NCI-H1930 (cell line): ENCODE measurements at places on chromosomes 7 and 10.

GRCh38 chr10:101166430-101166829 is 35.3 kb downstream of the TLX1 start:
- DNase-seq: no peak

DNA sequence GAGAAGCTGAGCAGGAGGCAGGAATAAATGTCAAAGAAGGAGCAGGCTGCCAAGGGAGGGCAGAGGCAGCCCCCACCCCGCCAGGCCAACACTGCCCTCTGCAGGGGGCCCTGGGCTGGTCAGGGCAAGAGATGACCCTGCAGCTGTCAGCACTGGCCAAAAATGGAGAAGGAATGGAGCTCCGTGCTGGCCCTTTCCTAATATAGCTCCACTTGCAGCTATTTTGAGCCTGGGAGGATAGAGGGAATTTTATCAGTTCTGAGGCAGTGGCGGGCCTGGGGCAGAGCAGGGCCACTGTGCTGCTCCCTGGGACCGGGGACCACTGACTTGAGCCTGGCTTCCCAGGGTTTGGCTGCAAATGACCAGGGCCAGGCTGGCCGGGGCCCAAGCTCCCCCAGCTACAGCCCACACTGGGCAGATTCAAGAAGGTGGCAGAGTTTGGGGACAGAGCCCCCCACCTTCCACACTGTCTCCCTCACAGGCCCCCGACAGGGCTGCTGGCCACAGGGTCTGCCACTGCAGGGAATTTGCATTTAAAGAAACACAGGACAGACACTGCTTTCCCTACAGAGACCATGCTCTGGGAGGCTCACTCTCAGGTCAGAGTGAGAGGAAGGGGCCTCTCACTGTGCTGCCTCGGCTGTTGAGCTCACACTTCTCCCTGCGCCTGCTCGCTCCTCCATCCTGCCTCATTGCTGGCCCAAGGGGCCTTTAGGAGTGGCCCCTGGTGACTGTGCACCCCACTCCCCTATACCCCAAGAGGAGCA is 16.2 kb downstream of the LDB3 start:
- no peak for DNase-seq

DNA sequence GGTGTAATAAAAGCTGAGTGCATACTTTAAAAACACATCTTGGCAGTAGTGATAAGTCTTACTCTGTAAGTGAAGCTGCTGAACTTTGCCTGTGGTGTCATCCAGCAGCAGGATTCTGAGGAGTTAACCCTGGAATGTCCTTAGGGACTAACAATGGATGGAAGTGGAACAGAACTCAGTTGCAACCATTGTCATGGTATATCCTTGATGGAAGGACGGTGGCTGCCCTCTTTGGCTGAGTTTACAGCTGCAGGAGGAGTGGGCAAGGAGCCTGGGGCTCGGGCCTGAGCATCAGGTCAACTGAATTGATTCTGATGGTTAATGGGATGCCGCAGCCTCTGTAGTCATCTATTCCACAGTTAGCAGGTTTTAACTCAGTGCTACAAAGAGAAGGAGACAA is 56.2 kb downstream of the MRC1 start:
- DNase-seq: no peak

DNA sequence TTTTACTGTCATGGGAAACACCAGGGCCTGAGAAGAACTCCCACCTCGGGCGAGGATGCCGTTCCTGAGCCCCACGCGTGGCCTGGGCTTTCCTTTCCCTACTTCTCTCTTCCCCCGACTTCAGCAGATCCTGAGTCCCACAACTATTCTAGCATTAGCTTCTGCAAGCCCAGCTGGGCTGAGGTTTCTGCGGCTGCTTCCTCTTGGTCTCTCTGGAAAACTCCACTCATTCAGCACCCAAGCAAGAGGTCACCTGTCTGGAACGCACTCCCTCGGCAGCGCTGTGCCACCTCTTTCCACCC is 761 bp upstream of the DOCK1 start:
- DNase-seq: no peak

DNA sequence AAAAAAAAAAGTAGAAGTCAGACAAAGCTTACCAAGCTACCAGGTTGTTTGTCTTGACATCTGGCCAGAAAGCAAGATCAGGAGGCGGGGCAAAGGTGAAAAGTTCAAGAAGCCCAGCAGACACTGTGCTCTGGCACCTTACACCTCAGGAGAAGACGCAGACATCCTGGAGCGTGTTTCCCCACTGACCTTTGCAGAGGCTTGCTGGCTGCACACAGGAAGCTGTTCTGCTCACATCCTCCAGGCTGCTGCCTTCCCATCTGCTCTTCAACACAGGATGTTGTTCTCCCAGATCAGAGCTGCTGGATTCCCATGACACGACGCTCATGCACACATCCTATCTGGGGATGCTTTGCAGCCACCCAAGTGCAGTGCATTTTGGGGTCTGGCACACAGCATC is 174.4 kb upstream of the KIAA1217 start:
- DNase-seq: no peak

DNA sequence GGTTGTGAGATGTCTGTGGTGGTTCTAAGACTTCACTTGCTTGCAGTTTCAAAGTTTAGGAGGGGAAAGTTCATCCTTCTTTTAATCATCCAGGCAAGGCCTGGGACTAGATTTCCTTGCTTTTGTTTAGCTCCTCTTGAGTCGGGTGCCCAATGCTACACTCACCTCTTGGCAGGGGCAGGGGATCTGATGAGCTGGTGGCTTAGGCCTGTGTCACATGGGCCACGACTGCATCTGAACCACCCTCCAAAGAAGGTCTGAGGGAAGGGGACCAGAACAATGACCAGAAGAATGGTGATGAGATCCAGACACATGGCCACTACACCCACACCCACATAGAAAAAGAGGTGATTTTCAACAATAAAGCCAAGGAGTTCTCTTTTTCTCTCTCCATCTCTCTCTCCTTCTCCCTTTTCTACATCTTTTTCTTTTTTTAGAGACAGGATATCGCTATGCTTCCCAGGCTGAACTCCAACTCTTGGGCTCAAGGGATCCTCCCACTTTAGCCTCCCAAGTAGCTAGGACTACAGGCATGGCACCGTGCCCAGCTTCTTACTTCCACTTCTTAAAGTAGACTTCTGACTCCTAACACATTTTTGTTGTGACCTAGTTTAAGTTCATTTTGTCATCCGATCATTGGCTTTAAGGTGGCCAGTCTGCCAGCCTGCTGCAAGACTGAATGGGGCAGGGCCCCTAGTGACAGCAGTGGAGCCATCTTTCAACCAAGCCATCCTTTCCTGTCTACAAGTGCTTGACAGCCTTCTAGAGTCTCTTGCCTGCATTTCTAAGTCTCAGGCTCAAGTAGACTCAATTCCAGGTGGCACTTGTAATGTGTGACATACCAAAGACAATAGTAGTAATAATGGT is 350.9 kb downstream of the RNLS start:
- DNase-seq: no peak

DNA sequence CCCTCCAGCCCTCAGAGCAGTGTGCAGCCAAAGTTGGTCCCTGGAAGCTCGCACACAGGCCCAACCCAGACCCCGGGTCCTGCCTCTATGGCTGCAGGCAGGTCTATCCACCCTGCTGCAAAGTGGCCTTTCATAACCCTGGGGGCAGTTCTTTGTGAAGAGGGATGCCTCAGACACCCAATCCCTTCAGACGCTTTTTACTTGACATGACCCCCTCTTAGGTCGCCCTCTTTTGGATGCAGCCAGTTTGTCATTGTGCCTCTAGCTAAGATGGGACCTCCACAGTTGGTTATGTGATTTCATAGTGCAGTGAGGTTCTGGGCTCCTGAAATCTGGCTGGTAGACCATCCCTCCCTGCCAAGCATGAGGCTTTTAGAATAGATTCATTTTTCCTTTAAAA is 27.3 kb downstream of the SMKR1 start:
- DNase-seq: no peak

DNA sequence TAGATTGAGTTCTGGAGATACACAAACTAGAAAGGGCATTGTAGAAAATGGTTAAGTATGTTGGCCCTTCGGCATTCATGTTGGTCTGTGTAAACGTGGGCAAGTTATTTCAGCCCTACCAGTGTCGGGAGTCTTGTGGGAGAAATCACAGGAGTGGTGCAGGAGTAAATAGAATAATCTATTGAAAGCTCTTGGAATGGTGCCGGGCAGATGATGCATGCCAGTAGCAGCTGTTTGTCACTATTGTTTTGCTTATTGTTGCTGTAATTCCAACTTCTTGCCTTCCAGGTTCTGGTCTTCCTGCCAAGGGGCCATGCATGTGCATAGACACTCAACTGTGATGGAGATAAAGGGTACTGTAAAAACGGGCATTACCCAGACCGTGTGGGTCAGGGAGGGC is 259.4 kb downstream of the CAMK1D start:
- DNase-seq: no peak

DNA sequence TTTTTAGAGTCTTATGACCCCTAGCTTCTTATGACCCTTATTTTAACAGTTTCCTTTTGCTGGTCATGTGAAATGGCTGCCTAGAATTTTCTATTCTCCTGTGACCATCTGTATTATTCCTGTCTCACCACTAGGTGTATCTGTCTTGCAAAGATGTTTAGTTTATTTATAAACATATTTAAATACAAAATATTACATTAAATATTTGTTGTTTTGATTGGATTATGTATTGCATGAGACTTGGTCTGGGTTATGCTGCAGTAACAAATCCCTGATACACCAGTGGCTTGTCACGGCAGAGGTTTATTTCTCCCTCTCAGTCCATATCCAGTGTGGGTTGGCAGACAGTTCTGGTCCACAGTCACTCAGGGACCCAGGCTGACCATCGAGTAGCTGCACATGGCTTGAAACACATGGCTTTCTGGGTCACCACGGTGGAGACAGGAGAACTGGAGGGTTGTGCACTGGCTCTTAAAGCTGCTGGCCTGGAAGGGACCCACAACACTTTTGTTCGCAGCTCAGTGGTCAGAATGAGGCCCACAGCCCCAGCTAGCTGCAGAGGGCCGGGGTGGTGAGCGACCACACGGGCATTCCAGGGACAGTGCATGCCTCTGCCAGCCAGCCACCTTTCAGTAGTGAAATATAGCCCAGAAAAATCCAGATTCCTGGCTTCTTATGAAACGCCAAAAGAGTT is 7.4 kb downstream of the RASSF4 start:
- DNase-seq: no peak

- DNase-seq: no peak
These were observed at the start of gene LDB3 for GRCh38 chr10:86668297-86669165. LDB3 (plus strand) TSS chr10:86668511; CDS start chr10:86668692, 181 bp downstream.

- no peak for DNase-seq
These were observed 278.3 kb downstream of the ARL4A start for GRCh38 chr7:12965767-12966166.

- no peak for DNase-seq
These were observed 1106.0 kb upstream of the AUTS2 start for GRCh38 chr7:68492359-68492690.

DNA sequence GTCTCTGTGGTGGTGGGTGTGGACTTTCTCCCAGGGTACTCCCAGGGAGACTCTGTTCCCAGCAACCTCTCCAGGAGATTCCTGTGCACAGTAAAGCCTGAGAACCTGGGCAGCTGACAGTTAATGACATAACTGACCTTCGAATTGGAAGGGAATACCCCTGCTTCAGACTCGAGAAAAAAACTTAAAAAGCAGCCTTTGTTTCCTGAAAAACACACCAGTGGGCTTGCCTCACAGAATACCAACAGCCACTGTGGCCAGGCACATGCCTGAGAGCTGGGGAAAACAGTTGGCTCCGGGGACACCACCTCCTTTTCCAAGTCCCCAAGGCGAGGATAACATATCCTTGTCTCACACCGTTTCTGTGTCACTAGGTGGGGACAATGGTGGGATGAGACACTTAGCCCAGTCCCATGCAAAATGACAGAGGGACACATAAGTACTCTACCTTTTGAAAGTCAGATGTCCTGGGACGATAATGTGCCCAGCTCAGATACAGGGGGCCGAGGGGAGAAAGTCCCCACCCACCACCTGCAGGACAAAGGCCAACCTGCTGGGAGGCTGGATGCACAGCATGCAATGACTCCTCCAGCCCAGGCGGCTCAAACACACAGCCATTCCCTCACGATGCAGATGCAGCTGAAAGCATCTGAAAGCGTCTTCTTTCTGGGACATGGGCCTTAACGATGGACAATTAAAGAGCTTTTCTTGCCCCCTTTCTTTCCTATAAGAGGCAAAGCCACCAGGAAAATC is 65.6 kb downstream of the HIPK2 start:
- DNase-seq: no peak

- no peak for DNase-seq
These were observed 102.3 kb downstream of the CCDC7 start for GRCh38 chr10:32548208-32548607.

DNA sequence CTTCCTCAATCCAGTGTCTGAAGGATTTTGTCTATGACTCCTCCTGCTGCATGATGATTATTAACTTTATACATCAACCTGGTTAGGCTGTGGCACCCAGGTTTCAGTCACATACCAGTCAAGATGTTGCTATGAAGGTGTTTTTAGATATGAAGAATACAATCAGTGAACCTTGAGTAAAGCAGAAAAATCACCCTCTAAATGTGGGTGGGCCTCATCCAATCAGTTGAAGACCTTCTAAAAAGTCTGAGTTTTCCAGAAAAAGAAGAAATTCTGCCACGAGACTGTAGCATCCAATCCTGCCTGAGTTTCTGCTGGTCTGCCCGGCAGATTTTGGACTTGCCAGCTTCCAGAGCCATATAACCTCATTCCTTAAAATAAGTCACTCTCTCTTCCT is 126.1 kb upstream of the FRMD4A start:
- DNase-seq: no peak

DNA sequence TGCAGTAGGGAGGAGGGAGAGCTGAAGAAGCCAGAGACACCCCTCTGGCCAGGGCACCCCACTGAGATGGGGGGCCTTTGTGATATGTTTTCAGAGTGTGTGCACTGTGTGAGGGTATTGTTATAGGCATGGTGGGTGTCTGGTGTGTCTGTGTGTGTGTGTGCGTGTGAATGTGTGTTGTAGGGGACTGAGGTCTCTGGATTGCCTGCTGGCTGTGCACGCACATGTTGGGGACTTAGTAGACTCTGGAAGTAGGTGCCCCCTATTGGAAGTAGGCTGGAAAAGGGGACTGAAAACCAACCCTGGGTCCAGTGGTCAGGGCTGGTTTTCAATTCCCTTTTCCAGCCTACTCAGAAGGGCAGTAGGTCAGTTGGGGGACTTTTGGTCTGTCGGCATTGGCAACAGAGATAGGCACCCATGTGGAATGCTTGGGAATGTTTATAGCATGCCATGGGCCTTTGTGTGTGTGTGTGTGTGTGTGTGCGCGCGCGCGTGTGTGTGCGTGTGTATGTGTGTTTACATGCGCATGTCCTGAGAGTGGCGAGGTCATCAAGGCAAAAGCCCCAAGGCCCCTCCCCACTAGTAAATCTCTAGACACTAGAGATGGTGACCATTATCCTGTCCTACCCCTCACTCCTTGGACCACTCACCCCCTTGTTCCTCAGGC is 78.8 kb downstream of the HIF1AN start:
- DNase-seq: no peak

- no peak for DNase-seq
These were observed 918 bp downstream of the PWWP2B start for GRCh38 chr10:132397671-132398565.

DNA sequence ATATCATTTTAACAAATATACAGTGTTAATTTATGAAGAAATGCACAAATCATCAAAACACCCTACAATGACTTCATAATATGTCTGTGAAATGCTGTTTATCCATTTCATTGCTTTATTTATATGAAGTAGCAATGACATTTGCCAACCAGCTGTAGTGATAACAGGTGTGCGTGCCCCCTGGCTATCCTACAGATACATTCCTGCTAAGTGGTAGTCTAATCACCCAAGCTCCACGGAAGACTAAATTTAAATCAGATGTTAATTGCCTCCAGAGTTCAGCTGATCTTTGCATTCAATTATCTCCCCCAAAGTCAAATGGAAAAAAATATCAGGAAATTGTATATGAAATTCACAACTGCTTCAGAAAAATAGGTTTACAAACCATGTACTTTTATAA is 1164.2 kb upstream of the LRRN3 start:
- DNase-seq: no peak
